ENCODE measurements at places on chromosomes 1 and 21. TPM values are rescaled to one million over a fixed set of nuclear protein-coding genes. Genes with fewer than 3 reads are reported as not detected.

NOS1AP gene
- total RNA-seq = not detected

KCNN3 gene
- total RNA-seq = 16.8 TPM

FCAMR gene
- total RNA-seq = not detected

DNA sequence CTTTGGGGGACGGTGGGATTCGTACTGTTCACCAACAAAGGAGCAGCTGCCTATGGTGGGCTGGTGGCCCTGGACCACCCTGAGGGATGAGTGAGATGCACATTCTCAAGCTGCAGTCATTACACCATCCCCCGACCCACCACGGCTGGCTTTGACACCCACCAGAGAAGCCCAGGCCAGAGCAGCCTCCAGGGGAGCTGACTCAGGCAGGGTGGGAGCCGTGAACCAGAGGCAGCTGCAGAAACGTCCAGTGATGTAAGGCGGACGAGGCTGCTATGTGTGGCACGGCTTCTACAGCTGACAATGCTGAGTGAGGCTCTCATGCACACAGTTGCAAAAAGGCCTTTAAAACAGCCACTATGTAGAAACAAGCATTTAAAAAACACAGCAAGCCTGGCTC, 40.1 kb downstream of the CHAF1B start:
- peak; percentile 68 for DNase-seq

CIART gene
- total RNA-seq = not detected

- no peak for DNase-seq
Observed at GRCh38 chr1:221692643-221693042, 49.2 kb downstream of the DUSP10 start.

All from Daoy (cell line).